ENCODE measurements at places on chromosomes 3 and 15.

DNA sequence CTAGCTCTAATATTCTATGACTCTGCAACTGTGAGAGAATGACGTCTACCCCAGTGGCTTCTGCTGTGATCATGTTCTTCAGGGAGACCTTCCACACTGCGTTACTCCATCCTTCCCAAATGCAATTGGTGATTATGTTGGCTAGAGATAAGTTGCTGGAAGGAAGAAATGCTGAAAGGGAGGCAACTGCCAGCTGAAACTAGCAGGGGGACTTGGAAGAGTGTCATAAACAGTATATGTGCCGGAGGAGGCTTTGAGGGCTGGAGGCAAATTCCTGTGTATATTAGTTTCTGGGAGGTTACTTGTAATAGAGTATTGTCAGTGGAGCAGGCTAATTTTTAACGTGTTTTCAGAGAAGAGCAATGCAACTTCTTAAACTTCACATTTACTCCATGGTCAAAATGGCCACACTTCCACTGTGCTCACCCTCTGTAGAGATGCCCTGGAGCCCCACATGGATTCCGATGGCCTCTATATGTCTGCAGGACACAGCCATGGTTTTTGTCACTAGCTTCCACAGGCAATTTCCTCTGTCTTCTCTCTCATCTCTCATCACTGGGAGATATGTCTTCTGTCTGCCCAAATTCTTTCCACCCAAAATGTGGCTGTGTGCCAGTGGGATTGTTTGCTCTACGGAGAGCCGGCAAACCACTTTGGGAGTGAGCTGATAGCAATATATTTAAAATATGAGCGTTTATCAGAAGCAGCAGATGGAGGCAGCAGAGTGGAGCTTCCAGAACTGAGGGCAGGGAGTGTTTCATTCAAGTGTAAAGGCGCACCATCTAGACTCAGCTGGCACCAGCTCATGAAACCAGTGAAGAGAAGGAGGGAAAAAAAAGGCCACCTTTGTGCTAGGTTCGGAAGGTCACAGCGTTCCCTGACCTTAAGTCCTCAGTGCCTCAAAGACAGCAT is 13.3 kb upstream of the CD47 start:
- no peak for DNase-seq

- no peak for DNase-seq
These were observed 30.7 kb upstream of the RPS17 start for GRCh38 chr15:82570721-82571508.

DNA sequence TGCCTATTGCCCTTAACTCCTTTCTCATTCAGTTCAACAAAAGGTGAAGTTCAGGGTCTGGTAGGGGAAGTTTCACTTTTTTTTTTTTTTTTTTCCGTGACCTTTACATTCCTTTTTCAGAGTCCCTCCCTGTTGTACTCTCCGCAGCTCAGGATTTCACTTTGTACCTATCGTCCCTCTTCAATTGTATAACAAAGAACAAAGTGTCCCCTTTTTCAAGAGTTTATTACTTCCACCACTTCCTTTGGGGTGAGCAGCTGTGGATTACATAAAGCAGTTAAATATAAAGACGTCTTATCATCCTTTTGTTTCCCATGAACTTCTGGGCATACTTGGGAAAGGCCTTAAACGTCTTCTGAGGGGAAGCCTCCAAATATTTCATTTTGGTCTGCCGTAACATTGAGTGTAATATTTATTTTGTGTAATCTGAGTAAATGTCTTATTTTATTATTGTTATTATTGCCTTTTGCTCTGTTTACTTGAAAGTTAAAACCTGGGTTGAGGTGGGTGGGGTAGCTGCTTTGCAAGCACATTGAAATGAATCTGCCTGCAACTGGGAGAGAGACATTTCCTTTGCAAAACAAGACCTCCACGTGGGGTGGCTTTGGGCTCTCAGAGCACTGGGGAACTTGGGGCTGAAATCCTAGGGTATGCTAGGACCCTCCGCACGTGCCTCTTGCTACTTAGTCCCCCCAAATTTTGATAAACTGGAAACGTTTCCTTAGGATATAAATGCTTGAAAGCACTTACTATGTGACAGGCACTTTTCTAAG is 169.4 kb downstream of the MCTP2 start:
- DNase-seq: no peak

DNA sequence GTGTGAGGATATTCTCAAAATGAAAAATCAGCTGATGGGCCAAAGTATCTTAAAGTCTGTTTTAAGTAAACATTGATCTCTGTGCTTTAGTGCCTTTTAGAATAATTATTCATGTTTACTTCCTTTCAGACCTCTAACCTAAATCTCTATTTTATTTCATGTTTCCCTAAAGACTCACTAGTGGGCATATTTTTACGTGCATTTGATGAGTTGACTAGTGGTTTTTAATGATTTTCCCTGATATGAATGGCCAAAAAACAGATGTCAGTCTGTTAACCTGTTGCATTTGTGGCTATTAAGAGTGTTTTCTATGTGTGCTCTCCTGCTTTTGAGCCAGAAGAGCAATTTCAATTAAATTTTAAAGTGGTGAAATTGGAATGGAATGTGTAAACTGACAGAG is 6.9 kb downstream of the FAIM start:
- DNase-seq: no peak

GRCh38 chr3:171967932-171968678 is 71.3 kb upstream of the FNDC3B start:
- DNase-seq: no peak

GRCh38 chr3:138326866-138327595 is 2.6 kb downstream of the NME9 start:
- DNase-seq: no peak

DNA sequence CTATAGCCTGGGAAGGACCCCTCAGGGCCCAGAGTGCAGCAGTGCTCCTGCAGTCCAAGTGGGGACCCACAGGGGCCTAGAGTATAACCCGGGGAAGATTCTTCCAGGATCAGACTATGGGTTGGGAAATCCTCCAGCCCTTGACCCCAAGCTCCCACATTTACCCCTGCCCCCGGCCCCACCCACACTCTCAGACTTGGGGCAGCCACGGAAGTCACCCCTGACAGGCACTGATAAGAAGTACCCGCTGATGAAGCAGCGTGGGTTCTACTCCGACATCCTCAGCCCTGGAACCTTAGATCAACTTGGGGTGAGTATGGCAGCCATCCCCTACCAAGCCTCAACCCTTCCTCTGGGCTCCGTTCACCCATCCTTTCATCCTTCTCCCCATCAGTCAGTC is 6.3 kb downstream of the DNAH1 start:
- no peak for DNase-seq

GRCh38 chr15:55552926-55553325 is 35.2 kb downstream of the PYGO1 start:
- no peak for DNase-seq

Measured in suprapubic skin (tissue), 4 donors.